HEK293T (cell line): ENCODE measurements at places on chromosomes 13 and 19.

DNA sequence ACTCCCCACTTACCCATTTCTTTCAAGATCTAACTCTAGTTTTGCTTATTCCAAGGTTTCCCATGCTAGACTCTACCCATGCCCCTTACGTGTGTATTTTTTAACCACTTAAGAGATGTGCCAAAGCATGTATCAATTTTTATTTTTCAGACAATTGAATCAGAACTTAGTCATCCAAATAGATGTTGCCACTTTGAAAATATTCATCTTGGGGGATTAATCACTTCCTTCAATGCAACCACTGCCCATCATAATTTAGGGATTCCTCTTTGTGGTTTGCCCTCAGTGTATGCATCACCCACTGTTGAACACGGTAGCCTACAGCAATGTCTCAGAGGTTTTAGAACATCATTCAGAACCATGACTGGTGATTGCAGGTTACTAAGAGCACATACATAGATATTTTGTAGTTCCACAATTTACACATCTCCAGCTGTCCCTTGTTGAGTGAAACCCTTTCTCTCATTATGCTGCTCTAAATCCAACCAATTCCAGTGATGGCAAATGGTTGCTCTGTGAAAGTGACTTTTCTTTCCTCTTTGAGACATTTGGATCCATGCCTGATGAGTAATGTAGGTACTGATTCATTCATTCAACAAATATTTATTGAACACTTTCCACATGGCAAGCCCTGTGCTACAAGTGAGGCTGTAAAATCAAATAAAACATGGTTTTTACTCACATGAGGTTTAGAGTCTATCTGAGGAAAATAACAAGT, 60.6 kb upstream of the SERP2 start:
- DNase-seq: no peak

DNA sequence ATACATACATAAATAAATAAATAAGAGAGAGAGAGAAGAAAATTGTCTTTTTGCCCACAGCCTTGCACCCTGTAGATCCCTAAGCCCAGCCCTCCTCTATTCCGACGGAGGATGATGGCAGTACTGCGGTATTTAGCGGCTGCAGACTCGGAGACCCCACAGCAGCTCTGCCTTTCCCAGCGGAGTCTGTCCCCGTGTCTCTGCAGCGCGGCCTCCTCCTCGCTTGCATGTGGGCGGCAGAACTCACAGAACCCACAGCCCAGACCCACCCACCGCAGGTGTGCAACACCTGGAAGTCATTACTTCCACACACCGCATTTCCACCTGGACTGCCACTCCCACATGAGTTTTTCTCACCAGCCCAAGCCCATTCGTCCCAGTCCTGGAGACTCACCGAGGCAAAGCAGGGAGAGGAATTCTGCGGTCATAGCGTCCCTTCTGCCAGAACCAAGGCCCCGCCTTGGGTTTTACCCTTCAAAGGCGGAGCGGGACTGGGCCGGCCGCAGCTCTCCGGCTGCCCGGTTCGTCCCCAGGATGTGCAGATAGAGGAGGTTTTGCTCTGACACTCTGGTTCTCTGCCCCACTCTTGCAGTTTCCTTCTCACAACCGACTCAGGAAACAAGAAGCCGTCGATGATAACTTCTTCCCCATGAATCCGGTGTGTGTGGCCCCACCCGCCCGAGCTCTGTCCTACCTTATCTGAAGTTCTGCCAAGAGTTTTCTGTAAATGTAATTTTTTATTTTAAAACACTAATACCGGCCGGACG, at the start of gene VSTM1:
VSTM1 (minus strand) TSS at position 548 of the 767 bp plus-strand sequence; CDS start at position 428, 120 bp downstream.
- DNase-seq: no peak

DNA sequence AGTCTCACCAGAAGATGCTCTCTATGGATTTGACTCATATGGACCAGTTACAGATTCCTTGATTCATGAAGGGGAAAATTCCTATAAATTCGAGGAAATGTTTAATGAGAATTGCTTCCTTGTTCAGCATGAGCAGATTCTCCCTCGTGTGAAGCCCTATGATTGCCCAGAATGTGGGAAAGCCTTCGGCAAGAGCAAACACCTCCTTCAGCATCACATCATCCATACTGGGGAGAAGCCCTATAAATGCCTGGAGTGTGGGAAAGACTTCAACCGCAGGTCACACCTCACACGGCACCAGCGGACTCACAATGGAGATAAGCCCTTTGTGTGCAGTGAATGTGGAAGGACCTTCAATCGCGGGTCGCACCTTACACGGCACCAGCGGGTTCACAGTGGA, 10.7 kb downstream of the ZNF460 start:
- no peak for DNase-seq

- DNase-seq: no peak
Observed at GRCh38 chr19:46386996-46387712, 26.2 kb downstream of the CCDC8 start.

DNA sequence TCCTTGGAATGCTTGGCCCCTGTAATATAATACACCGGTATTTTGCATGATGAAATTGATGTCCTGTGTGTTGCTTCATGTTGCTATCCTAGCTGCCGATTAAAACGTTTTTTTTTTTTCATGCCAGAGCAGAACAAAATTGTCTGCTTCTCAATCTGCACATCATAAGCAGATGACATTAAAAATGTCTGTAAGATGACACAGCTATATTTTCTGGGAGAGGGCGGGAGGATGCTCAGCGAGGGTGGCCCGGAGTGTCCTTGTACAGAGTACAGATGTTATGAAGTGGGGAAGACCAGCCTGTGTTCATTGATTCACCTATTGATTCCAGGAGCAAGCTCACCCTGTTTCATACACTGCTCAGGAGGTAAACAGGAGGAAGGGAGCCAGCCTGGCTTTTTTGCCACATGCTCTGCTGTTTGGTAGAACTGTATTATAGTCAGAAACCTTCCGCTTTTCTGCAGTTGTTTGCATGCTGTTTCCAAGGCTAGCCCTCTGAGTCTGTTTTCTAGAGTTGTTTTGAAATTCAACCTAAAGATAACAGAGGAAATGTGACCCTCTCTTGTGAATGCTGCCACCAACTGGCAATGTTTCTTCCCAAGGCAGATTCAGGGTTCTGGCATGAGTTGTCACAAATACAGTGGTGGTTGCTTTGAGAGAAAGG, 4.7 kb upstream of the IRS2 start:
- DNase-seq: peak; percentile 9

GRCh38 chr13:95833126-95833525, 156.2 kb downstream of the DNAJC3 start:
- no peak for DNase-seq

GRCh38 chr13:60000081-60000480, 163.6 kb downstream of the DIAPH3 start:
- no peak for DNase-seq

- no peak for DNase-seq
Observed at GRCh38 chr13:97353927-97354675, 79.9 kb upstream of the RAP2A start.

- DNase-seq: no peak
Observed at GRCh38 chr13:44879452-44880058, 109.7 kb downstream of the NUFIP1 start.

- DNase-seq: no peak
Observed at GRCh38 chr13:30143666-30144400, 163.5 kb downstream of the KATNAL1 start.

GRCh38 chr13:112877976-112878955, 90.7 kb upstream of the MCF2L start:
- DNase-seq: no peak

DNA sequence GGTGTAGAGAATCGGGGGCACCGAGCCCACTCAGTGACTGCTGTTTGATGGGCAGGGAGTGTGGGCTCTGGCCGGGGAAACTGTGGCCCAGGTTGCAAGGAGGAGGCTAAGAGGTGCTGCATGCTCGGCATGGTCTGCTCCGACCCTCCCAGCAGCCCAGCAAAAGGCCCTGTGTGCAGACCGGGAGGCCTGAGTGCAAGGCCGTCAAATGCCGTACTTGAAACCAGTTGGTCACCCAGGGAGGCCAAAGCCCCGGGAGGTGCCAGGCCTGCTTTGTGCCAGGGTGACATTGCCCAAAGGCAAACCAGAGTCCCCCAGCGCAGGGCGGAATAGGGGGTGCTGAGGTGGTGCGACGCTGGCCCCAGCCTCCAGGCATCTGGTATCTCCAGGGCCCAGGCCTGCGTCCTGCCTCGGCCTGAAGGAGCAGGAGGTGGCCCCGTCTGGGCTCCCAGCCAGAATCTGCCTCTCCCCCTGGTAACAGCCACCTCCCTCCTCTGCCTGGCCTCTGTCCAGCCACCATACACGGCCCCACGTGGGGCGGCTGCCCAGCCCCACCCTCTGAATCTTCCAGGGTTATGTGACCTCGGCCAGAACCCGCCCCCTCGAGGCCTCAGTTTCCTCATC, 4.0 kb downstream of the PIK3R2 start:
- peak; percentile 62 for DNase-seq

DNA sequence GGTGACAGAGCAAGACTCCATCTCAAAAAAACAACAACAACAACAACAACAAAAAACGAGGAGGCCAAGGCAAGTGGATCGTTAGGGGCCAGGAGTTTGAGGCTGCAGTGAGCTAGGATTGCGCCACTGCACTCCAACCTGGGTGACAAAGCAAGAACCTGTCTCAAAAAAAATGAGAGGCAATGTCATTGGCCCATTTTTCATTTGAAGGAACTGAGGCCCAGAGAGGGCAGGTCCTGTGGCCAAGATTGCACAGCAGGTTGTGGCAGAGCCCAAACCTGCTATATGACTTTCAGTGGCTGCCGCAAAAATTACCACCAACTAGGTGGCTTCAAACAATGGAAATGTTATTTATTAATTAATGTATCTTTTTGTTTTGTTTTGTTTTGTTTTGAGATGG, 5.5 kb downstream of the PIK3R2 start:
- no peak for DNase-seq

GRCh38 chr13:50229960-50230661, 214.9 kb downstream of the KCNRG start:
- no peak for DNase-seq

- peak; percentile 33 for DNase-seq
Observed at GRCh38 chr19:10981252-10981895, 20.5 kb downstream of the SMARCA4 start.

DNA sequence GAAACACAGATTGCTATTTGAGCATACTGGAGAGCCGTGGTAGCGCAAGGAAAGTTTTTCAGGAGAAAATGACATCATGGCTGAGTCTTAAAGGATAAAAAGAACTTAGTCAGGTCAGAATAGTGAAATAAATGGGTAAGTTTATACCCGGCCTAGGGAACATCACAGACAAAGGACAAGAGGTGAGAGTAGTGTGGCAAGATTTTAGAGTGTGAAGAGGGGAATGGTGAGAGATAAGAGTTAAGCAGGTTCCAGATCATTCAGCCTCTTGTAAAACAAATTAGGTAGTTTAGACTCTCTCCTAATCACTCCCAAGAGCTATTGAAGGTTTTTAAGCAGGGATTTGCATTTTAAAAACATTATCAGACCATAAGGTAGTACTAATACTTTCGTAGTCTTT, 116.0 kb upstream of the MAB21L1 start:
- no peak for DNase-seq

GRCh38 chr13:37476874-37477273, 121.7 kb downstream of the POSTN start:
- DNase-seq: no peak

DNA sequence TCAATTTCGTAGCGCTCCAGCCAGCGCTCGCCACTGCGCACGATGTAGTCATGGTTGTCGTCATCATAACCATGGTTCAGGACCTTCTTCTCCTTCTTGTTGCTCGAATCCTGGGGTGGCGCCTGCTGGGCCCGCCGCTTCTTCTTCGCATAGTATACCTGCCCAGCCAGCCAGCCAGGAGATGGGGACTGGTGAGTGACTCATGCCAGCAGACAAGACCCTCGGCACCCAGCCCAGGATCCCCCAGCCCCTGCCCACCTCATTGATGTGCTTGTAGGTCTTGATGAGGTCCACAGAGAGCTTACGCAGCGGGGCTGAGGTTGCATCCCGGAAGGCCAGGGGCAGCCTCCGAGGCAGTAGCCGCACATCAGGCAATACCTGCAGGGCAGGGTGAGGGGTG, 3.6 kb downstream of the DYRK1B start:
- no peak for DNase-seq

GRCh38 chr13:98443329-98443728, 133.6 kb downstream of the STK24 start:
- no peak for DNase-seq

- DNase-seq: no peak
Observed at GRCh38 chr13:111948281-111948680, 118.7 kb upstream of the SOX1 start.

DNA sequence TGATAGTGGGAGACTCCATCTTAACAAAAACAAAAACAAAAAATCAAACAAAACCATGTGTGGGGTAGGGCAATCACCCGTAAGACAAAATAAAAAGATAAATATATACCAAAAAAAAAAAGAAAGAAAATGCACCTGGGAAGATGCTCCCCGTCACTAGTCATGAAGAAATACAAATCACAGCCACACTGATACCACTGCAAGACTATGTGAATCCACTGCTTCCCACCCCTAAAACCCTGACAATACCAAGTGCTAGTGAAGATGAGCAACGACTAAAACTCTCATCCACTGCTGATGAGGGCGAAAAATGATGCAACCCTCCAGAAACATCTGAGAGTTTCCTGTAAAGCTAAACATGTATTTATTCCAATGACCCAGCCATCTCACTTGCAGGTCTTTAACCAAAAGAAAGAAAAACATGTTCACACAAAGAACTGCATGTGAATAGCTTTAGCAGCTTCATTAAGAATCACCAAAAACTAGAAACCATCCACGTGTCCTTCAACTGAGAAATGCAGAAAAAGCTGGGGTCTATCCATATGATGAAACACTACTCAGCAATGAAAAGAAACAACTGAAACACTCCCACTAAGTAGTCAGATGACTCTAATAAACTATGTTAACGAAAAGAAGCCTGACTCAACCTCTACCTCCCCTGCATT, 31.7 kb downstream of the BRD4 start:
- no peak for DNase-seq

DNA sequence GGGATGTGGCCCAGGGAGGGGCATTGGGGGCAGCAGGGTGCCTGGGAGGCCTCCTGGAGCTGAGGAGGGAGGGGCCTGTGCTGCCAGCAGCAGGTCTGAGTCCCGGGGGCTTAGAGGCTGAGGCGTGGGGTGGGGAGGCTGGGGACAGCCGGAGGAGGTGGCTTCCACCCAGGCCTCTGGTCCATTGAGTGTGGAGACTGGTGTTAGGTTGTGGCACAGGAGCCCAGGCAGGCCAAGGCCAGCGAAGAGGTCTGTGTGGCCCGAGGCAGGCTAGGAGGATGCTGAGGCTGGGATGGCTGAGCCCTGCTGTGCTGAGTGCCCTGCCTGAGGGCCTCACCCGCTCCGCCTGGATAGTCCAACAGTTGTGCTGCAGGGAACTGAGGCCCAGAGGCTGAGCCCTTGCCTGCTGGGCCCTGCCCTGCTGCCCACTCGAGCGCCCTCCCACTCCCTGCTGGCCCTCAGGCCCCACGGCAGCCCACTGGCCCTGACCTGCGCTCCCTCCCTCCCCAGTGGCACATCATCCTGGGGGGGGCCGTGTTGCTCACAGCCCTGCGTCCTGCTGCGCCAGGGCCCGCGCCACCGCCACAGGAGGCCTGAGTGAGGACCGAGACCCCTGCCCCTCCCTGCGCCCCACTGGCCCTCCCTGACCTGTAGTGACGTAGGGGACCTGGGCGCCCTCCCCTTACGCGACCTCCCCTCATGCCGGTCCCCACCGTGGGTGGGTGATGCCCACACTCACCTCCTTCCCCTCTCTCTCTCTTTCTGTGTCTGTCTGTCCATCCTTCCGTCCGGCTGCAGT, 4.9 kb upstream of the GARIN5A start:
- no peak for DNase-seq

- no peak for DNase-seq
Observed at GRCh38 chr19:7545300-7545699, 9.8 kb downstream of the PNPLA6 start.

- DNase-seq: no peak
Observed at GRCh38 chr19:10420444-10421239, at the start of gene PDE4A. PDE4A (plus strand) TSS chr19:10420538; CDS start chr19:10420765, 227 bp downstream.
